ENCODE measurements at places on chromosomes 5 and 9.

GRCh38 chr9:114046237-114046755 lies 31.8 kb downstream of the AMBP start:
- DNase-seq = no peak

DNA sequence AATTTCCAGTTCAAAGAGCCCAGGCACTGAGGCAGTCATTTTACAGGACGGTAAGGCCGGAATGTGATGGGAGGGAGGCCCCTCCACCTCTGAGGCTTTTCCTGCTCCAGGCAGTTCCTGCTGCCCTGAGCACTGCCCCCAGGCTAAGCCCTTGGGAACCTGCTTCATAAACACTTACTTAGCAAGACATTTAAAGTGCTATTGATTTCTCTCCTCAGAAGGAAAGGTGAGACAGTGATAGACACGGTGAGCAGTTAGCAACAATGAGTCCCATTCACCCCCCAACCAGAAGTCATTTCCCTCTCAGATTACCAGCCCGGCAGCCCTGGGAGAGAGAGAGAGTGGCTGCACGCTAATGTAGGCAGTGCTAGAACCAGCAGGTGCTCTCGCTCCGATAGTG lies 462.5 kb downstream of the SPOCK1 start:
- DNase-seq = no peak

GRCh38 chr9:97863314-97863713 lies 10.3 kb downstream of the FOXE1 start:
- DNase-seq = no peak

DNA sequence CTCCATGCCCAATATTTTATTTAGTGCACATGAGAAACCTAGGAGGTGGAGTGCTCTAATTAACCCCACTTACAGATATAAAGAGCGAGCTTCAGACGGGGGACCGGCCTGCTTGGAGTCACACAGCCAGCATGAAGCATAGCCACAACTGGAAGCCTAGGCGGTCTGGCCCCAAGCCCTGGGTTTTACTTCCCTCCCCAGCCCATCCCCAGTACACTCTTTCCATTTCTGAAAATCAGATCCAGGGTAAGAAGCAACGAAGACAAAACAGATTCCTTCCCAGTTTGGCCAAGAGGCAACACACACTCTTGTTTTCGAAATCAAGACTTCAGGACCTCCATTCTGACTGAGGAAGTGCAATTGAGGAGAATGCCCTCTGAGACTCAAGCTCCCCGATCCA lies 27.1 kb downstream of the KCNMB1 start:
- DNase-seq = no peak

- DNase-seq = no peak
These were observed 52.1 kb downstream of the C9orf50 start for GRCh38 chr9:129568560-129569501.
